ENCODE measurements at places on chromosomes 6 and 20.

DNA sequence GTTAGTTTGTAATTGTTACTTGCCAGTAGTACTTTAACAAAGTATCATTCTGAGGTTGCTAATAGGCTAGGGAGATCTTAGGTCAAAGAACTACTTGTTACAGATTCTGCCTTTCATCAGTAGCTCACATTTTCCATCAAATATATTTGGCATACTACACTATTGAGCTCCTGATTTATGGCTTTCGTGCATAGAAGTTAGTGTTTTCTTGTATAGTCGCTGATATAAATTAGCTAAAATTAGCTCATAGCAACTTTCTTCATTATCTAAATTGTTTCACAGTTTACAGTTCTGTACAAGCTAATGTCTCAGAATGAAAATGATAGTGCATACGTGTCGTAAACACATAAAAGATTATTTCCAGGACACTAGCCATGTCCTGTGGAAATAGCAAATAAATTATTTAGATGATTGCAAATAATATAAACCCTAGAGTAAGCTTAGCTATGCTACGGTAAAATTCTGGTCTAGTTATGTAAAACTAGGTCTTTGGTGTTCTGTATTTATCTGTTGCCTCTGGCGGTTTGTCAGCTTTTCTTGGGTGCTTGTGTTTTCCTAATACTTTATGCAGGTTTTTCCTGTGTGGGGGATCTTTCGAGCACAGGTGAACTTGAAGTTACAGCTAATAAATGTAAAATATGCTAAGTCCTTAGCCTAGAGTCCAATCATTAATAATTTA, 15.1 kb downstream of the PDE7B start:
- no peak for DNase-seq
- no peaks in the 10 kb centered on the region for H3K27me3 ChIP-seq
- peaks cover 4% of the 10 kb centered on the region for H3K36me3 ChIP-seq
- H3K27ac ChIP-seq: no peak overlapping the region
- no peak overlapping the region for H3K4me3 ChIP-seq

GRCh38 chr20:4830259-4830658, 108.5 kb downstream of the PRND start:
- H3K27me3 ChIP-seq: peaks cover 3% of the 10 kb centered on the region
- no peaks in the 10 kb centered on the region for H3K36me3 ChIP-seq
- no peak overlapping the region for H3K27ac ChIP-seq
- H3K4me3 ChIP-seq: no peak overlapping the region
- no peaks in the 10 kb centered on the region for H3K4me1 ChIP-seq

- H3K27me3 ChIP-seq: peaks cover 7% of the 10 kb centered on the region
- H3K36me3 ChIP-seq: no peaks in the 10 kb centered on the region
- H3K4me1 ChIP-seq: peaks cover 3% of the 10 kb centered on the region
- no peak overlapping the region for H3K27ac ChIP-seq
Measured at GRCh38 chr6:107982486-107982885, 24.5 kb upstream of the SEC63 start.

DNA sequence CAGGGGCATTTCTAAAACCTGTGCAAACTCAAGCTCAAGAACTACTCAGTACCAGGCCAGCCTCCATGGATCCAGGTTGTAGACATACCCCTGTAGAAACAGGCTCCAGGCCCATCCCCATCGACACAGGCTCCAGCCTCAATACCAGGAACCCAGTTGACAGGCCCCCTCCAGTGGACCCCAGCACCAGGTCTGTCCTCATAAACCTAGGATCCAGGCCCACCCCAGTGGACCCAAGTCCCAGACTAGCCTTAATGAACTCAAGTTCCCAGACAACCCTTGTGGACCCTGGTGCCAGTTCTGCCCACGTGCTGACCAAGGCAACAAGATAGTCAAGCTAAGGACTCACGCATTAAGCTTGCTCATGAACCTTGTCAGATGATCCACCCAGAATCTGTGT, 476.9 kb downstream of the TBC1D32 start:
- no peaks in the 10 kb centered on the region for H3K4me1 ChIP-seq
- no peak overlapping the region for H3K4me3 ChIP-seq
- no peak overlapping the region for H3K27ac ChIP-seq
- no peak for DNase-seq
- no peaks in the 10 kb centered on the region for H3K36me3 ChIP-seq
- no peaks in the 10 kb centered on the region for H3K27me3 ChIP-seq

DNA sequence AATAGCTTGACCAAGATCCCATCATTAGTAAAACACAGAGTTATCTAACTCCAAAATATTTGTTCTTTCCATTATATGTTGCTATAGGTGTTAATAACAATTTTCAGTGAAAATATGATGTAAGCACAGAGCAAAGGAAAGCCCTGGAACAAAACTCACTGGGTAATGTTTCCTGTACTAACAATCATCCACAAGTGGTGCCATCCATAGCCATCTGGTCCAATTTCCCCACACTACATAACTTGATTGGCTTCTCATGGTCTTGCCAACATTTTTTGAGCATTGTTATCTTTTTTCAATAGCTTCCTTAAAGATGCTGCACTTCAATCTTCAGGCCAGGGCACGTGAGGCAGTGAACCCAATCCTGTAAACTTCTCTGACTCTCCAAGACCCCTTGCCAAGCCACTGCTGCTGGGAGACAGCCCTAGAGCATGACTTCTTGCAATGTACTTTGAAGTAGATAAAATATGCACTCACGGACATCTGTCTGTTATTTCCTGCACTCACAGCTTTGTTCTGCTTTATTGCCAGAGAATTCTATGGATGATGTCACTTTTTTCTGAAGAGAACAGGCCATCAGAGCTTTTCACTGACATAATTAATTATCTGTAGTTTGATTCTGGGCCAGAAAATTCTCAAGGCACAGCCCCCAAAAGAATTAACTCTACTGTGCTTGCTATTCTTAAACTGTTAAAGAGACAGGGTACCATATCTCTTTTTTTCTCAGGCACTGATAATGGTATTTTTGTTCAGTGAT, 97.5 kb upstream of the TMEM30A start:
- H3K4me3 ChIP-seq: no peak overlapping the region
- no peaks in the 10 kb centered on the region for H3K36me3 ChIP-seq
- H3K27ac ChIP-seq: no peak overlapping the region
- no peak for DNase-seq
- H3K27me3 ChIP-seq: peaks cover 24% of the 10 kb centered on the region
- no peaks in the 10 kb centered on the region for H3K4me1 ChIP-seq

GRCh38 chr6:161826512-161826911, 552.7 kb upstream of the AGPAT4 start:
- H3K4me1 ChIP-seq: peaks cover 7% of the 10 kb centered on the region
- no peaks in the 10 kb centered on the region for H3K27me3 ChIP-seq
- no peak overlapping the region for H3K4me3 ChIP-seq
- H3K36me3 ChIP-seq: no peaks in the 10 kb centered on the region
- DNase-seq: no peak

DNA sequence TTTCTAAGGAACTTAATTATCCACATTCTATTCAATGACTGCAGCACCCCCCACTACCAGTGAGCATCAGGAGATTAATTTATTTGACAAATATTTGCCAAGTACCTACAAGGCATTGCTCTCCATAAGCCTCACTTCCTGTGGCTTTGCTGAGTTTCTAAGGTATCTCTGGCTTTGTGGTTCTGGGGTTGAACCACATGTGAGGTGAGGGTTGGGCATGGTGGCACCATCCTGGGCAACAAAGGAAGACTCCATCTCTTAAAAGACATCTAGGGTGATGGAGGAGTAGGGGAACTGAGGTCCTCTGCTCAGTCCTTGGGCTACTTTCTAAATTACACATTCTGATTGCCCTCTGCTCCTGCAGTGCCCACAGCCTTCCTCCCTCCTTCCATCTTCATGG, 25.5 kb upstream of the WFDC2 start:
- H3K4me3 ChIP-seq: peak overlapping the region; percentile 30
- DNase-seq: peak; percentile 76
- peaks cover 28% of the 10 kb centered on the region for H3K27me3 ChIP-seq
- no peaks in the 10 kb centered on the region for H3K36me3 ChIP-seq
- peak overlapping the region; percentile 74 for H3K27ac ChIP-seq

DNA sequence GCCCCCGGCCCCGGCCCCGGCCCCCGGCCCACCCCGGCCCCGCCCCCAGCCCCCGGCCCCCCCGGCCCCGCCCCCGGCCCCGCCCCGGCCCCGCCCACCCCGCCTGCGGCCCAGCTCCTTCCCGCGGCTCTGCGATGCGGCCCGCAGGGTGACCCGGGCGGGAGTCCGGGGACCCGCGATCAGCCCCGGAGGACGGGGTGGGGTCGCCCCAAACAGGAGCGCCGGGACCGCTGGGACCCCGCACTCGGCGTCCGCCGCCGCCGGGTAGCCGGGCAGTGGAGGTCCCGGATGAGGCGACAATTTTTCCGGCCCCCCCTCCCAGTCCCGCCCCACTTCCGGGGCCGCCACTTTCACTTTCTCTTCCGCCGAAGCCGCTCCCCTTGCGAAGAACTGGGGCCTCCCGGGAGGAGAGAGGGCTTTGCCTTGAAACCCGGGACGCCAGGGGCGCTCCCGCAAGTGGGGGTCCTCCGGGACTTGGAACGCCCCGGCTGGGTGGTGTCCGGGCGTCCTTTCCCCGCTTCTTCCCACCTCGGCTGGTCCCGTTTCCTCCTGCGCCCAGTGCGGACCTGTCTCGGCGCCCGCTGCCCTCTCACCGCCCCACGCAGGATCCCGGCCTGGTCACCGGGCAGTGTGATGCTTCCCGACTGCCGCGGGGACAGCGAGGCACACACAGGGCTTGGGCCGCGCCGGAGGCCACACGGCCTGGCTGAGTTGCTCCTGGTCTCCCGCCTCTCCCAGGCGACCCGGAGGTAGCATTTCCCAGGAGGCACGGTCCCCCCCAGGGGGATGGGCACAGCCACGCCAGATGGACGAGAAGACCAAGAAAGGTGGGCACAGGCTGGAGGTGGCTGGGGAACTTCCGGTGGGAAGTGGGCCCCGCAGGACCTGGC, at the start of gene RBCK1:
TSS of gene RBCK1 (plus strand) at position 347 of the 890 bp plus-strand sequence. CDS start at position 806, 459 bp downstream.
- H3K27me3 ChIP-seq: no peaks in the 10 kb centered on the region
- DNase-seq: peak; percentile 93
- peak within 1 kb of the TSS; percentile 98 for H3K27ac ChIP-seq
- peaks cover 56% of the 10 kb centered on the region for H3K4me1 ChIP-seq
- peak within 1 kb of the TSS; percentile 98 for H3K4me3 ChIP-seq

DNA sequence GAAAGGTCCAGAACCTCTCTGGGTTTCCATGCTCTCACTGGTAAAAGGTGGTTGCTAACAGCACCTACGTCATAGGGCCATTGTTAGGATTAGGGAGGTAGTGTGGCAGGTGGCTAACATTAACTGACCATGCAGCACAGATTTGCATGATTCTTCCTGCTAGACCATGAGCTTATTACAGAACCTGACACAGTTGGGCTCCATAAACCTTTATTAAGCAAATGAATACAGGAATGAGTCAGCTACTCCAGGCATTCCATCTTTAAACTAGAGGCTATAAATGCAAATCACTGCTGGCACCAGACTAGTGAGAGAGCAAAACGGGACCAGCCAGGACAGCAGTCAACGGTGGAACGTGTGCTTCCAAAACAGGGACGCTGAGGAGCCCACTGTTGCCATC, 440.1 kb downstream of the PTPRT start:
- no peak for DNase-seq
- H3K27me3 ChIP-seq: no peaks in the 10 kb centered on the region
- no peaks in the 10 kb centered on the region for H3K4me1 ChIP-seq
- H3K27ac ChIP-seq: no peak overlapping the region

DNA sequence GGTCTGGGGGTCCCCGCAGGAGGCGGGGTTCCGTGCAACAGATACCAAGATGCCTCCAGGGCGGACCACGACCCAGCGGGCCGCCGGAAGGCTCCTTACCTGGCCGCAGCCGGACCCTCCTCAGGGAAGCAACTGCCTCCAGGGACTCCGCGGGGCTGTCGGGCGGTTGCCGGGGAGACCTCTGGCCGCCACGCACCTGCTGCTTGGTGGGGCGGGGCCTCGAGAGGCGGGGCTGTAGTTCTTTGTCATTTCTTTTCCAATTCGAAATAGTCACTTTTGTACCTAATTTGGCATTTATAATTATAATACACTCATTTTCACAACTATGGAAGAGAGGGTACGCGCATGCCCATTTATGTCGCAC, 647 bp downstream of the AK9 start:
- peak; percentile 72 for DNase-seq
- H3K36me3 ChIP-seq: no peaks in the 10 kb centered on the region
- H3K27ac ChIP-seq: peak overlapping the region; percentile 88
- peak overlapping the region; percentile 90 for H3K4me3 ChIP-seq
- peaks cover 16% of the 10 kb centered on the region for H3K4me1 ChIP-seq

DNA sequence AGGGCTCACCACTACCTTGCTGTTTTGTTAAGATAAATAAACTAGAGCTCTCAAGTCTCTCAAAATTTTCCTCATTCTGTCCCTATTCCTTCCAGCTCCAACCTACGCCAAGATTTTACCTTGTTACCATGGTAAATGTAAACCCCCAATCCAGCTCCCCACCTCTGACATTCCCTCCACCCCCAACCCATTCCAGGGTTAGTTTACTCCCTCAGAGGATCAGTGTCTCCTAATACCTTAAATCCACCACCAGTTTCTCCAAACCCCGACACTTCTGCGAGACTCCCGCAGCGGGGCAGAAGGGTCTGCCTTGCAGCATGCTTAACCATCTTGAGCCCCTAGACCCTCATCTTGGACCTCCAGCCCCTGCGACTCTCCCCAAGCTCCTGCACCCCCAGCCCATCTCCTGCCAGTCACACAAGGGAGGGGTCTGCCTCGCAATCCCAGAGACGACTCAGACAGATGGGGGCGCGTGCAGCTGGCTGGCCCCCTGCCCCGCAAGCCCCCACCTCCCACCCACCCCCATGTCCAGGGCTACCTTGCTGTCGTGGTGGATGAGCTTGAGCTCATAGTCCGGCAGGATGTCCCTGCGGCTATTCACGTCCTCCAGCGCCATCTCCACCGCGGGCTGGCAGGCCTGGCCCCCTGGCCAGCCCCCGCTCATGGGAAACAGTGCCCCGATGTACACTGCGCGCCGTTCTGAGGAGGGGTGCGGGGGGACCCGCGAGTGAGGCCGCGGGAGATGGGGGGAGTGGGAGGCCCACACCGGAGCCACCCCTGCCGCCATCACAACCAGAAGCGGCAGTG, 5.8 kb downstream of the GABBR1 start:
- H3K27ac ChIP-seq: no peak overlapping the region
- H3K36me3 ChIP-seq: no peaks in the 10 kb centered on the region
- no peak for DNase-seq
- H3K4me3 ChIP-seq: peak overlapping the region; percentile 48
- H3K4me1 ChIP-seq: peaks cover 26% of the 10 kb centered on the region
- H3K27me3 ChIP-seq: peaks cover 58% of the 10 kb centered on the region

DNA sequence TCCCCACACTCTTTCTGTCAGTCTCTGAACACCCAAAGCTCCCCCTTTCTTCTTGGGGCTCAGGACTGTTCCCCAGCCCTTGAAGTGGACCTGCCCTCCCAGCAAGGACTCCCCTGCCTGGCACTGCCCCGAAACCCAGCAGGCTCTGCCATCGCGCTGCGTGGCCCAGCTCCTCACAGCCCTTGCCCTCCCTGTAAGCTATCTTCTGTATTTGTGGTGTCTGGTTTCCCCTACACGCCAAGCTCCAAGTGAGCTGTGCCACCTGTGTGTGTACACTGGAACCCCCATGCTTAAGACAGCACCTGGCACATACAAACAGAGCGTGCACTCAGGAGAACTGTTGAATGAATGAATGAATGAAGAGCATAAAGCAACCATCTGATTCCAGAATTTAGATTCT, 57.7 kb downstream of the TMEM242 start:
- no peak for DNase-seq
- no peak overlapping the region for H3K27ac ChIP-seq
- no peak overlapping the region for H3K4me3 ChIP-seq
- peaks cover 8% of the 10 kb centered on the region for H3K27me3 ChIP-seq
- H3K4me1 ChIP-seq: peaks cover 2% of the 10 kb centered on the region

GRCh38 chr6:11291582-11291981, 59.1 kb upstream of the NEDD9 start:
- no peak overlapping the region for H3K4me3 ChIP-seq
- H3K27me3 ChIP-seq: no peaks in the 10 kb centered on the region
- DNase-seq: no peak
- peaks cover 18% of the 10 kb centered on the region for H3K4me1 ChIP-seq
- H3K36me3 ChIP-seq: peaks cover 75% of the 10 kb centered on the region
- no peak overlapping the region for H3K27ac ChIP-seq

Measured in activated CD8-positive, alpha-beta T cell treated with anti-CD3 and anti-CD28 coated beads, Interleukin-2, amount 10 ng/mL, durations not matched to agents 7 days and 5 days (primary cell).